Hematopoietic multipotent progenitor cell (in vitro differentiated cells): ENCODE measurements at places on chromosomes 6 and 20. TPM values are rescaled to one million over a fixed set of nuclear protein-coding genes. Genes with fewer than 3 reads are reported as not detected.

DNA sequence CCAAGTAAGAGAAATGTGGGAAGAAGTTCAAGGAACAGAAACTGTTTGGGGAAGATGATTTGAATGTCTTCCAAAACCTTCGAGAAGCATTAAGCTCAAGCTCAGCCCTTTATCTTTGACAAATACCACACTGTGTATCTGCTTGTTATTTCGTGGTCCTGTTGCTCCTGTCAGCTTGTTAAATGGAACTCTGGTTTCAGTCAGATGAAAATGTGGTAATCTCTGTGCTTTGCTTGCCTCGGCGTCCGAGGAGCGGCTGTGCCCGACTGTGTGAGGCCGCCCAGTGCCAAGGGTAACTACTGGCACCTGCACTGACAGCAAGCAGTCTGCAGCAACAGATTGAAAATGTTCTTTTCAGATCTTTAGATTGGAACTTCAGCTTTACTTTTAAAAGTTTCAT is 577.9 kb upstream of the FLRT3 start:
- DNase-seq: no peak

DNA sequence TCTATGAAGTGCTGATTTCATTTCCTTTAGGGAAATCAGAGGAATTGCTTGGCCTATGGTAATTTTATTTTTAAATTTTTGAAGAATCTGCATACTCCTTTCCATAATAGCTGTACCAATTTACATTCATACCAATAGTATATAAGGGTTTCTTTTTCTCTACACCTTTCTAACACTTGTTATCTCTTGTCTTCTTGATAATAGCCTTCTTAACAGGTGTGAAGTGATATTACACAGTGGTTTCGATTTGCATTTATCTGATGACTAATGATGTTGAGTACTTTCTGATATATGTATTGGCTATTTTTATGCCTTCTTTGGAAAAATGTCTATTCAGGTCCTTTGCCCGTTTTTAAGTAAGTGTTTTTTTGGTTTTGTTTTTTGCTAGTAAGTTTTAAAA is 40.8 kb downstream of the SMAP1 start:
- DNase-seq: no peak

DNA sequence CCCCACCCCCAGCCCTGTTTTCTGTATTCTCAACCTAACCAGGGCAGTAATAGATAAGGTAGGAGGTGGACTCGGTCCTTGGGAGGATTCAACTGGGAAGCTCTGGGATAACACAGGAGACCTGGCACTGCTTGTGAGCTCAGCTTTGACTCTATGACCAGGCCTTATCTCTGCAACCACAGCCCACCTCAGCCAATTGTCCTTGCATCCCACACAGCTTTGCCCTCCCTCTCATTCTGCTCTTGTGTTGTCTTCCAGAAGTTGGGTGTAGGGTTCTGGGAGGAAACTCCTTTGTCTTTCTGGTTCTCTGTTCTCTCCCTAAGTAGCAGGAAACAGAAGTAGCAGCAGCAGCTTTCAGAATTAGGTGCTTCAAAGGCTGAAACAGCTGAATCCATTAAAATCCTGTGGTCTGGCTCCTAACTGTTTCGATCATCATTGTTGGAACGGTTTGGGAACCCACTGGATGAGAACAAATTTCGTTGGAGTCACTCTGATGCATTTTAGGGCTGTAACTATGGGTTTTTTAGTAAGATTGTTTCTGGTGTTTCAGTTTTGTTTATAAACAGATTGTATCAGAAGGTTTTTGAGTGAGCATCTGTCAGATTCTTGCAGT is 32.4 kb upstream of the SNX9 start:
- no peak for DNase-seq

RWDD1 gene
- 16.2 TPM for total RNA-seq

DNA sequence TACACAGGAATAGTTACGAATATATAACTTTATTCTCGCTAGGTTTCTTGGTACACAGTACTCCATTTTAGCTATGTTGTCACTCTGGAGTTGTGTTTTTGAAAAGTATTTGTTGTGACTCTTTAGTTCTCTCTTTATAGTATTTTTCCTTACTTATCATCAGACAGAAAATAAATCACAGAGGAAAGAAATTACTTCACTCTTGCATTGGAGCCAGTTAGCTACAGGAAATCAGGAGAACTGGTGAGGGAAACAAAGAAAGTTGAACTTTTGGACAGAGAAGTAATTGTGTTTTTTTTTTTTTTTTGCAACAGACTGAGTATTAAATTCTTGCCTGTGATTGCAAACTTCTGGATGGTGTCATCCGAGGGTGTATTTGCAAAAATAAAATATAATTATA is 33.9 kb downstream of the DSE start:
- no peak for DNase-seq

GRCh38 chr6:90044833-90045381 is 150.6 kb downstream of the GJA10 start:
- DNase-seq: no peak
